ENCODE measurements at places on chromosomes 6 and 20.

DNA sequence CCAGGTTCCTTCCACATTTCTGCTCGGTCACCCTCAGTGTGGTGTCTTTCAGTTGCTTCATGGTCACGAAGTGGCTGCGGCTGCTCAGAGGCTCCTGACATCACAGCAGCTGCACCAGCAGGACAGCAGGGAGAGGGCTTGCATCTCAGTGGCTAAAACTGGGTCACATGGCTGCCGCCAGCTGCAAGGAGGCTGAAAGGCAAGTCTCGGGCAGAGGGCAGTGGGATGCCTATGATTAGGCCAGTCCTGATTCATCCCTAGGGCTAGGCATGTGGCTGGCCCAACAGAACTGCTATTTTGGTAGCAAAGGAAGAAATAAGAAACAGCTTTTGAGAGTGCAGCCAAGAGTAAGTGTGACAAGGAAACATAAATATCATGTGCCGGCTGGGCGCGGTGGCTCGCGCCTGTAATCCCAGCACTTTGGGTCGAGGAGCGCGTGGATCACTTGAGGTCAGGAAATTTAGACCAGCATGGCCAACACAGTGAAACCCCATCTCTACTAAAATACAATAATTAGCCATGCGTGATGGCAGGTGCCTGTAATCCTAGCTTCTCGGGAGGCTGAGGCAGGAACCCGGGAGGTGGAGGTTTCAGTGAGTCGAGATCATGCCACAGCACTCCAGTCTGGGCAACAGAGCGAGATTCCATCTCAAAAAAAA, 46.6 kb downstream of the RBM38 start:
- DNase-seq = no peak

DNA sequence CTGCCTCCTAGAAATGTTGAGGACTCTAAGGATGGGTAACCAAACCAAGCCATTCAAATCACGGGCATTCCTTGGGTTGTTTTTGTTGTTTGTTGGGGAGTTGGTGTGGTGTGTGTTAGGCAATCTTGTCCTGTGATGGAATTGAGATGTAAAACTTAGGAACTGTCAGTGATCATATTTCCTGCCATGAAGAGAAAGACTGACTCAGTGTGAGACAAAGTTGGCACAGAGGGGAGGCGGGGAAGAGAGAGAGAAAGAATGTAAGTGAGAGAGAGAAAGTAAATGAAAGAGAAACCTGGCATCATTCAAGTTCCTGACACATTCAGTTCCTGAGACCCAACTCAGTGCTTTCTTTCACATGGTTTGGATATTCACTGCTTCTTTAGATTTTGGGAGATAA, 21.6 kb upstream of the FBXO30 start:
- DNase-seq = no peak

- DNase-seq = no peak
Observed at GRCh38 chr6:37060195-37060559, 54.7 kb downstream of the FGD2 start.

- DNase-seq = peak; percentile 70
Observed at GRCh38 chr20:25057234-25058050, 497 bp downstream of the ACSS1 start.

GRCh38 chr6:152004036-152004566, 196.6 kb downstream of the ESR1 start:
- DNase-seq = no peak

DNA sequence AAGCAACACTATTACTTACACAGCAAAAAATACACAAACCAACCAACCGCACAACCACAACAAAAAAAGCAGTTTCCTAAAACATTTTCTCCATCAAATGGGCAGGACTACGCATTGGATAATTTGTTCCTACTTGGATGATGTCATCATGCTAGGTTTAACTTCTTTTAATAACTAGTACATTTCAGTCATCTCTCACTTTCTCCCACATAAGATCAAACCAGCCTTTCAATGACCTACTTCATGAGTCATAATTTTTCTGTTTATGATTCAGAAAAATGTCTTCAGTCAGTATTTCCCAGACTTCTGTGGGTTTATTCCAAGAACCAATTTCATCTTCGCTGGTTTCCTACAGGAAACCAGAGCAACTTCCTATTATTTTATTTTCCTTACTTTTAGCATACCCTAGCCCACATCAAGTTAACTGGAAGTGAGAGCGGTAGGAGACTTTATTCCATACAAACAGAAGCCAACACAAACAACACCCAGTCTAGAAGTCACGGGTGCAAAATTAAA, 134.2 kb downstream of the GMDS start:
- no peak for DNase-seq

DNA sequence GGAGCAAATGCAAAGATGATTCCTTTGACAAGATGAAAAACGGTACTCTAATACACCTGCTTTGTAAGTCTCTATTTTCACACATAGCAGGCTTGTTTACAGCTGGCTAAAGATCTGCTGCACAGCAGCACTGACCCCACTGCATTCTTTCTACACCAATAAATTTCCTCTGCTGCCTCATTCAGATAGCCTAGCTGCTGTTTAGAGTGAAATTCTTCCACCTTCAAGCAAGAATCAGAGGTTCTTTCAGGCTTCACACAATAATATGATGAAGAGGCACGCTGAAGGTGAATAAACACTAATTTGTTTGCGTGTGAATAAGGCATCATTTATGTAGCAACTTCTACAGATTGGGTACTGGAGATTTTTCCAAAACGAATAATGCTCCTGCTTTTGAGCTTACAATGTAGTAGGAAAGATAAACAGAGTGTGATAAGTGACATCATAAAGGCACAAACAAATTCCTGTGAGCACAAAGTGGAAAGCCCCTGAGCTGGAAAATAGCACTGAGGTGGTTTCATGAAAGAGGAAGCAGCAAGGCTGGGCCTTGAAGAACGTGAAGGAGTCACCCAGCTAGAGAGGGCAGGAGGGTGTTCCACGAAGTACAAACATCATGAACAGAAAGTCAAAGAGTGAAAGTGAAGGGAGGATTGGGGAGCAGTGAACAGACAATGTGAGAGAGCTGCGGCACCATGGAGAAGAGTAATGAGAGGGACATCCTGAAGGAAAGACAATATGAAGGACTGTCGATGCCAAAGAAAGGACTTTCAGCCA, 543.4 kb downstream of the CD83 start:
- DNase-seq = peak; percentile 76

DNA sequence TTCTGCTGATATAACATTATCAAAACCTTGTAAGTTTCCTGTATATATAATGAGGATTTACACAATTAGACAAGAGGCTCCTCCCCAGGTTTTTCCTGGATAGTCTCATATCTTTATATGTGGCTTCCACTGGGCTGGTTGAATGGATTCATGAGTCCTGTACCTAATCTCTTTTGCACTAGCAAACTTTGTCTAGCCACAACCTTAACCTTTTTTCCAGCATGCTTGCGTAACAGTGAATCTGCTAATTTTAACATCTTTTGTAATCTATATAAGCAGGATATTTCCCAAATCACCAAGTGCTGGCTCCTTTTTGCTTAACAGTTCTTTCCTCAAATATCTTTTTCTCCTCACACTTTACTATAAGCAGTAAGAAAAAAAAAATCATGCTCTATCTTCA, 153.6 kb downstream of the COL21A1 start:
- DNase-seq = no peak

GRCh38 chr6:7728855-7729590, 3.1 kb downstream of the BMP6 start:
- no peak for DNase-seq

DNA sequence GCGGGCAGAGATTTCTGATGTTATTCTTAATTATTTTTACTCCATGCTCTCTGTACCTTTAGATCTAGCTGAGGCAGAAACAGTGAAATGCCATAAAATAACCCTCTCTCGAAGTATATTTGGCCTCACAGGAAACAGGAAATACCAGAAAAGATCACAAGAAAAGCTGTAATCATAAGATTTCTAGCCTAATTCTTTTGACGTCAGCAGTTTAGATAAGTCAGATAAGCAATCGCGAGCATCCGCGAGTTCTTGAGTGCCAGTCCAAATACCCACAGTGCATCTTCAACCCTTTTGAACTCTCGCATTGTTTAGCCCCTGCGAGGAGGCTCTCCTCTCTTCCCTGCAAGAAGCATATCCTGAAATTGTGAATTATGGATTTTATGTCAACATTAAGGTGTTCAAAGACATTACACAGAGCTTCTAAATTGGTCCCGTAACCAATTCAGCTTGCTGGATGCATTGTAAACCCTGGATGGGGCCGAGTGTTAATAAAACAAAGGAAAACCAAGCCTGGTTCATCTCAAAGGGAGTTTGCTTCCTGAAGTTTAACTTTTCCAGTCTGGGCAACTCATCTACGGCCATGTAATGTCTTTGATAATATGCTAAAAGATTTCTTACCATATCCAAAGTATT, 198.9 kb downstream of the MTFR2 start:
- DNase-seq = no peak

DNA sequence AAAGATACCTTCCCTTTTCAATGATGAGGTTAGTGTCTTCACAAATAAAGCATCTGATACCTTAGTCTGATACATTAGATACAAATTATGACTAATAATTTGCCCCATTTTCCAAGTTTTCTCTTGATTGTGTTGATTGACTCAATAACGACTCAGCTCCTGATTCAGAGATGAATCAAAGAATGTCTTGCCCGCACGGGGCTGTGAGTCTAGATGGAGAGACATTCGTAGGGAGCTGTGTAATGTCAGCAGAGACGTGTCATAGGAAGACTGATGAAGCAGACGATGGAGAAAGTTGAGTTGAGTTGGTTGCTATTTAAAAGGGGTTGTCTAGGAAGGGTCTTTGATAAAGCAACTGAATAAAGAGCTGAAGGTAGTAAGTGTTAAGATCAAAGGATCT, 78.2 kb downstream of the TSHZ2 start:
- no peak for DNase-seq

DNA sequence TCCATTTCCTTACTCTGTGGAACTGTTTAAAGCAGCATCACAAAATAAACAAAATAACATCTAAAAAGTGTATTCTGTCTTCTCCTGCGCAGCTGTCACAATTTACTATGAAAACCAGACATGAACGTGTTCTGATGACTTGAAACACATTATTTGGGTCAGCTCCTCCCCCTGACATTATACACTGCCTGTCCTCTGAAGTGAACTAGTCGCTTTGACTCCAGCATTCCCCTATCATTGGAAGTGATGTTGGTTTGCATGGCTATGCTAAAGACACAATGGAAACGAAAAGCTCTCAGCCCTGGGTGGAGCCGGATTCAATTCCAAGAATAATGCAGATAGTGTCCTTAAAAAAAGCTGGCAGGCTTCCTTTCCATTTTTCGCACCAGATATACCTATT, 125.9 kb downstream of the FYN start:
- DNase-seq = no peak

DNA sequence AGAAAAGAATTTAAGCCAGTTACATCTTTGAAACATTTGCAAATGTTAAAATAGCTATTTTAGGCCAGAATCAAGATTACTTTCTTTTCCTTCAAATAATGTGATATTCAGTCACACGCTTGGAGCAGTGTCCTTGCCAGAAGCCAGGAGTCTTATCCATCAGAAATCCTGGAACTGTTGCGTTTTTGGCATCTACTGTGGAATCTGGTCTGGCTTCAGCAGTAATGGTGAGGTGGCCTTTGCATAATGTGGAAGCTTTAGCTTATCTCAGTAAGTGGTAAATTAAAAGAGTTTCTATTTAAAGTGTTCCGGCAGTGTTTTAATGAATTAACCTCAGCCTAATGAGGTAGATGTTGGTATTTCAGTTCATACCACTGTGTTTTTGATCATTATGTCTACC, 97.6 kb downstream of the FIG4 start:
- DNase-seq = no peak

DNA sequence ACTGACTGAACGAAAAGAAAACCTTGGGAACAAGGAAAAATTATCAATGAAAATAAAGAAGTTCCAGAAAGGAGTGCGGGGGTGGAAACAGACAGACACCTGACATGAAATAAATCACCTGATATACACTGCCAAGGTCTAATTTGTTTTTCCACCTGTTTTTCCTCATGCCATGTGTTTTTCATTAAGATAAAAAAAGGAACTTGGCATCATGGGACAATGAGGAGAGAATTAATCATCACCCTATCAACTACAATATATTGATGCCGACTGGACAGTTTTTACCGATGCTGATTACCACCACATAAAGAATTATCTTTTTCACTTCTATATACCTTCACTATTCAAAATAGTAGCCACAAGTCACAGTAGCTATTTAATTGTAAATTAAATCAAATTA, 233.2 kb downstream of the ARHGAP18 start:
- no peak for DNase-seq

DNA sequence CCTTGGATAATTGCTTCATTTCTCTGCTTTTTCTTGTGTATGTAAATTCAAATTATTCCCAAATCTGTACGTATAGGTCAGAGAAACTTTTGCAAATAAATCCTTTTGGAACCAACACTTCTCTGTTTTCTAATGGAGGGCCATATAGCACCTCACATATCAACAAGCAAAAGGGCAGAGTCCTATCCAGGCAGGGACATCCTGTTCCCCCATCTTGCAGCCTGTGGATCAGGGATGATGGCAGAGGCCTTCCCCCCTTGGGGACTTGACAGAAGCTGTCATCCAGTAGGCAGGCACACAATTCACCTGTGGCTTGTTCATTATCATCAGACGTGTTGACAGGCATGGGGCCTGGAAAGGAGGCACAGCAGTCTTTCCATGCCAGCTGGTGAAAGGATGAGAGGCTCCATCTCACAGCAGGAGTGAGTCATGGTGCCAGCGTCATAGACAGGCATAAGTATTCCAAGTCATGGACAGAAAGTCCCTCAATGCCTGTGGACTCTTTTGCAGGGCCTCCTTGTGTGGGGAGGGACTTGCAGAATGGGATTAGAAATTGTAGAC, 31.8 kb upstream of the PLEKHG1 start:
- no peak for DNase-seq

DNA sequence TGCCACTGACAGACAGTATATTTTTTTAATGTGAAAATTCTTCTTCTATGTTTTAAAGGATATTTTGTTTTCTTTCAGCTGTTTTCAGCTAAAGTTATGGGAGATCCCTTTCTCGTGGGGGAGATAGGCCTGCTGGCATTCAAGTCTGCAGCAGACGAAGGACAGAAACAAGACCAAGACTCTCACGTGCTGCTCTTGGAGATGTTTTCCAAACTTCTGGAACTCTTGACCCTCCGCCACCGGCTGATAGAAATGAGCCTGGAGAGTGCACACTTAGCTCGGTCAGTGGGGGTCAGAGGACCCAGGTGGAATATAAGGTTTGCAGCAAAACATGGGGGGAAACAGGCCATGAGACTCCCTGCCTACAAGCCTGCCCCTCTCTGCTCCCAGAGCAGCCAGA, 120.5 kb downstream of the CD164 start:
- no peak for DNase-seq

GRCh38 chr20:63400486-63401210, 39.5 kb upstream of the CHRNA4 start:
- DNase-seq = no peak

GRCh38 chr6:138107752-138108592, 753 bp upstream of the PERP start:
- DNase-seq = no peak

GRCh38 chr6:10598084-10598960, 77.2 kb downstream of the GCNT2 start:
- no peak for DNase-seq

- no peak for DNase-seq
Observed at GRCh38 chr6:167314180-167314821, 10.6 kb upstream of the TTLL2 start.
